Myocyte (in vitro differentiated cells): ENCODE measurements at places on chromosomes 5 and 9.

DNA sequence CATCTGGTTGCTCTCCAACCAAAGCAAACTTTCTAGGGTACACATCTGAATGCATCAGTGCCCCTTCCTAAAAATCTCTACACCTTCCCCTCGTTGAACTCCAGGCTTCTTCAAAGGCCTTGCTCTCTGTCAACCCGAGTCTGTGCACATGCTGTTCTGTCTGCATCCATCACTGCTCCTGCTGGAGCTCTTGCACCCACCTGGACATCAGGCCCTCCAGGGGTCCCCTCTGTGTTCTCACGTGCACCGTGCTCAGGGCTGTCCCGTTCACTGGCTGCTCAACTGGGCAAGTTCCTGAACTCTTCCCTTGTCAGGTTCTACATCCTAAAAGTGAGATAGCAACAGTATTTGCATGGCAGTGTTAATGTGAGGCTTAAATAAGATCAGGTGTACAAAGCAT, 62.7 kb upstream of the ANGPTL2 start:
- no peak for DNase-seq

- no peak for DNase-seq
Measured at GRCh38 chr5:759111-759751, 25.3 kb downstream of the ZDHHC11B start.

GRCh38 chr9:135761845-135762168, 59.8 kb downstream of the KCNT1 start:
- no peak for DNase-seq

GRCh38 chr9:134535171-134535570, 106.4 kb upstream of the COL5A1 start:
- no peak for DNase-seq

DNA sequence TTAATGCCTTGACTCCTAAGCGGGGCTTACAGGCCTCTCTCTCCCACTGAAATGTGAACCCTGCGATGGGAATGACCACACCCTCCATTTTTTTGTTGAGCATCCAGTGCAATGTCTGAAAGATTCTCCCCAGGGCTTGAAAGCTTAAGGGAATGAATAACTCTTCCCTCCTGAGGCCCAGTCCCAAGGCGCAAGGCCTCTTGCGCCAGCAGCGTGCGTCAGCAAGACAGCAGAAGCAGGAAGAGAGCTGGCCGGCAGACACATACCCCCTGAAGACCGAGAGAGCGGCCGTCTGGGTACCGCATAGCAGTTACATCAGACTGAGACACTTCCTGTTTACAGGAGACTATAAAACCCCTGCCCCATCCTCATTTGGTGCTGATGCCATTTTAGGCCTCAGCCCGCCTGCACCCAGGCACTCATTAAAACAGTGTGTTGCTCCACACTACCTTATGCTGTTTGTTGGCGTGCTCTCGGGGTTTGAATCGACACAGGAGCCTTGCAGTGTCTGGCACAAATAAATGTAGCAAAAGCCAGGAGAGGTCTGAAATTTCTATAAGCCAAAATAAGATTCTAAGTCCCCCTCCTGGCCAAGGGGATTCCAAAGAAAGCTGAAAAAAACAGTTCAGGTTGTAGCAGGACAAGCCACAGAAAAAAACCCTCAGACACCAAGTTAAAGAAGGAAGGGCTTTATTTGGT, 62.3 kb downstream of the GDNF start:
- DNase-seq, result peak; percentile 35

GRCh38 chr5:72248410-72248981, 71.5 kb downstream of the MRPS27 start:
- DNase-seq, result peak; percentile 85

DNA sequence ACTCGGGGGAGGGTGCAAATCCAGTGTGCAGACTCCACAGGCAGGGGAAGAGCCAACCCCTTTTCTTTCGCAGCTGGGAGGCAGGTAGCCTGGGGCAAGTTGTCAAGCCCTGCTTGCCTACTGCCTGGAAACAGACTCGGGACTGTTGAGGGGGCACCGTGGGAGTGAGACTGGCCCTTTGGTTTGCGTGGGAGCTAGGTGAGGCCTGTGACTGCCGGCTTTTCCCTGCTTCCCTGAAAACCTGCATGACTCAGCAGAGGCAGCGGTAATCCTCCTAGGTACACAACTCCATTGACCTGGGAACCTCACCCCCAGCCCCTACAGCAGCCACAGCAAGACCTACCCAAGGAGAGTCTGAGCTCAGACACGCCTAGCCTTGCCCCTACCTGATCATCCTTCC, 509.5 kb downstream of the DTWD2 start:
- no peak for DNase-seq

DNA sequence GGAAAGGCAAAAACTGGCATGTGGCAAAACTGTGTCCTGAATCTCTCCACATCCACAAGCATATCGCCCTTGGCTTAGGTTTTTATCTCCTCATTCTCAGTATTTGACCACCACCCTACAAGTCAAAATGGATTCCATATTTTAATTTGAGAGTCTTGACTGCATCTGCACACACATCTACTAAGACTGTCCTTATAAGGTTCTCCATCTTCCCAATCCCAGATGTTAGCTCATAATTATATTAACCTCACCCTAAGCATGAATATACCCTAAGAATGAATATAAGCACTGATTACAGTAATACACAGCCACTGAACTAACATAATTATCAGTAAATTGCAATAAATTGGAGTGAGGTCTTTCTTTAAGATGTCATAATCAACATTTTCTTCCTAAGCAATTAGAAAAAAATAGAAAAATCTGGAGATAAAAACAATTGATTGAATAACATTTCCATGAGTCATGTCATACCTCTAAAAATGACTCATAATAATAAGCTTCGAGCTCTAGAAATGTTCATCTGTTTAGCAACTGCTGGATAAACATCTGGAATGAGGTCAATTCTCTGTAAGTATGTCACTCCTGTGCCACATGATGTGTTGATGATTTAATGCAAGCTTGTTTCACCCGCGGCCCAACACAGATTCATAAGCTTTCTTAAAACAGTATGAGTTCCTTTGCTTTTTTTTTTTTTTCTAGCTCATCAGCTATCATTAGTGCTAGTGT, 39.9 kb upstream of the PAM start:
- DNase-seq, result peak; percentile 9

DNA sequence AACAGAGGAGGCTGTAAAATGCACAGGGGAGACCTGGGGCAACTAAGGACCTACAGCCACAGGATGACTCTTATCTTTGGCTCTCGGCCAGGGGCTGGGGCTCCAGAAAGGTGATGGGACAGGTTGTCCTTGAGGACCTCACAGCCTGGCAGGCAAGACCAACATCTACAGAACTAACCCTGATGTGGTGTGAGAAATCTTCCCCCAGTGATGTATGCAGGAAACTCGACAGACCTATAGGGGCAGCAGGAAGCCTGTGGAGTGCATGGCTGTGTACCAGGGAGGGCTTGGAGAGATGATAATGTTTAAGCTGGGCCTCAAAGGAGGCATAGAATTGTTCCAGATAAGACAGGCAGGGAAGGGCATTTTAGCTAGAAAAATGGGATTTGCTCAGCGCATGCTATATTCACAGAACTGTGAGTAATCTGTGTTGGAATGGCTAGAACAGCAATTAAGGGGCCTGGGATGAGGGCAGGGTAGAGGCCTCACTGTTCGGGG, 68.5 kb upstream of the SLC25A51 start:
- DNase-seq, result no peak

DNA sequence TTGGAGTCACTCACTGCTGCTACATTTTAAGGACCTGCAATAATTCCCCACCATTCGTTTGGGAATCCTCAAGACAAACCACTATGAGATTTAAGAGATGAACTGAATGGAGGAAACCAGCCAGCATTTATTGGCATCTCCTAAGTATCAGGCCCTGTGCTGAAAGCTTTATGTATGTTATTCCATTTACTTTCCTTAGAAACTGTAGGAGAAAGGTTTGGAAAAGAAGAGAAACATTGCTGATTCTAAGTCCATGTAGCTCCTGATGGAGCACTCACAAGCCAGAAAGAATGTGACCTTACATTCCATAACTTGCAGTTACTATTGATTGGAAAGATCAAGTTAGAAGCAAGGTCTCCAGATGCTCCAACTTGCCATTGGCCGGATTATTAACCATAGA, 267.4 kb downstream of the GAS1 start:
- DNase-seq, result no peak

- no peak for DNase-seq
Measured at GRCh38 chr9:35322075-35322885, 160.5 kb downstream of the UNC13B start.

GRCh38 chr9:6838158-6838557, 80.4 kb downstream of the KDM4C start:
- DNase-seq, result no peak

DNA sequence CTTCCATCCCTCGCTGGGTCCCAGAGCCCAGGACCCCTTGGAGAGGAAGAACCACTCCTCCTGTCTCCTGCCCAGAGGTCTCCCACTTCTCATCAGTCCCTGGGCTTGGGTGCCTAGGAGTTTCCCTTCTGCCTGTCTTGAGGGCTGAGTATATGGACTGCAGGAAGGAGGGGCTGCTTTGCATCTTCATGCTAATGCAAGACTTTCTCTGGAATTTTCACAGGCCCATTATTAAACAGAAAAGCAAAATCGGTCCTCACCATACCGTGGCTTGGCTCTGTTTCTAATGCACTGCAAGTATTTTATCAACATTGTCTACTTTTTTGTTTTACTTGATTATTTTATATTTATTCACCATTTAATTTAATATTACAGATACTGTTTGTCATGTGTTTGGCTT, 34.5 kb downstream of the TRIO start:
- no peak for DNase-seq

GRCh38 chr5:148732692-148733091, 78.4 kb upstream of the HTR4 start:
- no peak for DNase-seq

DNA sequence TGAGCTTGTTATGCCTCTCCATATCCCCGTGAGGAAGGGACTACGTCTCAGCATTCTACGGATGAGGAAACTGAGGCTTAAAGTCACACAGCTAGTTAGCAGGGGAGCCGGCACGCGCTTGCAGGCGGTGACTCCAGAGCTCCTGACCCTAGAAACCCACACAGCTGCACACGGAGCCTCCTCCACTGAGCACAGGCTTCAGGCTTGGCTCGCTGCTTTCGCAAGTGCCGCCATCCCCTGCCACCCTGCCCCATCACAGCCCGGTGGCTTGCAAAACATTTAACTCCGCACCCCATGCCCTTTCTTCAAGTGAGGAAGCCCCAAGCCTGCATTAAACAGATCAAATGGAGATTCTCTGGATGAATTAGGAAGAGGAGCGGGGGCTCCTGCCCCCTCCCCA, 138.3 kb downstream of the HSD17B3 start:
- DNase-seq, result no peak

- DNase-seq, result no peak
Measured at GRCh38 chr5:137051161-137051560, 448.0 kb downstream of the SPOCK1 start.

DNA sequence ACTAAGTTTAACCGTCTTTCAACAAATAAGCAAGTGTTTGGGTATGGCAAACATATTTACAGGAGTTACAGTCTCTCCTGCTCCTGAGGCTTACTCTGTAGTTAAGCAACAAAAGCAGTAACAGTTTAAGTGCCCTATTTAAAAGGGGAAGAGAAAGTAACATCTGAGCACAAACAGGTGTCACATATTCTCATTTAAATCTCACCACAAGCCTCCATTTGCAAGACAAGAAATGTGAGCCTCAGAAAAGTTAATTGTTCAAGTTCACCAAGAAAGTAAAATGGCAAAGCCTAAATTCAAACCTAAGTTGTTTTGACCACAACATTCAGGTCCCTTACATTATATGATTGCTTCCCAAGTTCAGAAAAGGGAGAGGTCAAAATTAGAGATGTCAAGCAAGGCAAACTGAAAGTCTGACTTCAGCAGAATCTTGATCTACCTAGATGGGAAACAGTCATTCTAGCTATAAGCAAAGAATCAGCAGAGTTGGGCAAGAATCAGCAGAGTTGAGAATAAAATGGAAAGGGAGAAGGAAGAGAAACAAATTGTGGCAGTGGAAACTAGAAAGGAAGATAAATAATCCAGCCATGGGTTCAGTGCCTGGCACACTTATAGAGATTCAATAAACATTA, 93.4 kb downstream of the STRBP start:
- no peak for DNase-seq

DNA sequence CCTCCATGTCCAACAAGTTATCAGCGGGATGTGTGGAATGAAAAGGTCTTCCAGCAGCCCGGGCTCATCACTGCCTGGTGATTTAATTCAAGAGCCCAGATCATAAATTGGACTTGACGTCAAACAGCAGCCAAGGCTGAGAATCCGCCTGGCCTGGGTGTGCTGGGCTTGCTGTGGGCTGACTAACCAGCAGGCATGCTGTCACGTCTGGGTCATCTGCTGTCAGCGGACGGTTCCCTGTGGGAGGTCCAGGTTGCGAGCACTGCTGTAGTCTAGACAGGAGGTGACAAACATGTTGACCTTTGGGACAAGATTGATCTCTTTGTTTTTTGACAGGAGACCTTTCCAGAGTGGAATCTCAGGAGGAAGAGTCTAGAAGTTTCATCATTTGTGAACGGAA, 289.7 kb downstream of the OSTF1 start:
- no peak for DNase-seq

- DNase-seq, result no peak
Measured at GRCh38 chr5:17405976-17406375, 92.1 kb upstream of the TAF11L2 start.

DNA sequence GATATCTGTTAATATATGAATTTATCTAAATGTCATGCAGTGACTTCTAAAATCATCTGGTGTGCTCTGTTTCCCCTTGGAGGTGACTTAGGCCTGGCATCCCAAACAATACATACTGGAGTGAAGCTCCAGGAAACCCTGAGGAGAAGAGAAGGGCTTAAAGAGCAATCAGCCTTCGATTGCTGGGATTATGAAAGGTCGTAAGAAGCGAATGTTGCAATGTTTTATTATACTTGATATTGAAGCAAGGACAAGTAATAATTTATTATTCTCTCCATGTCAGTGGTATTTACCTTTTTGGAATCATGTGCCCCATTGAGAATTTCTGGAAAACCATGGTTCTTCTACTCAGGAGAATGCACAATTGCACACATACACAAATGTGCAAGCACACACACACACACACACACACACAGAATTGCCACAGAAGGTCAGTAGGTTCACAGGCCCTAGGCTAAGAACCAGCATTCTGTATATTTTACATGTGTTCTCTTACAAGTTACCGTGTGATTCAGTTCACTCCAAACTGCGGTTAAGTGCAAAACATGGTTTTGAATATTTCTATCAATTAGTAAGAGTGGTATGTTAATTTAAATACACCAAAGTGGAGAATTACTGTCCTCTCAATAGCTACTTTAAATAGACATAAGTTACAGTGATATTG, 79.1 kb upstream of the CDKN2B start:
- no peak for DNase-seq

DNA sequence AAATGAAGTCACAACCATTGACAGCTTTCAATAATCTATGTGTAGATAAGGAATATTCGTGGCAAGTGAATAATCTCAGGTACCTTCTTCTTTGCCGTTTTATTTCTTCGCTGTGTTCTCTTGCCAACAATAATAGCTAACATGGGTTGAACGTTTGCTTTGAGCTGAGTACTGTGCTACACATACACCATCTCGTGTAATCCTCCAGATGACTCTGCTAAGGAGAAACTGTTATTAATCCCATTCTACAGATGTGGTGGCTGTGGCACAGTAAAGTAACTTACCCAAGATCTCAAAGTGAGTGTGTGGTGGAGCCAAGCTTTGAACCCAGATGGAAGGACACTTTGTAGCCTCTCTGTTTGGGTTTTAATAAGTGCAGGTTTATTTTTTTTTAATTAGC, 179.7 kb downstream of the C9orf152 start:
- DNase-seq, result no peak

GRCh38 chr5:17891881-17892280, 257.6 kb downstream of the TAF11L14 start:
- no peak for DNase-seq

- no peak for DNase-seq
Measured at GRCh38 chr5:107576155-107576554, 94.6 kb downstream of the EFNA5 start.
